ENCODE measurements at places on chromosomes 2 and 18. TPM values are rescaled to one million over a fixed set of nuclear protein-coding genes. Genes with fewer than 3 reads are reported as not detected.
A peak's percentile ranks its signal among the peaks of the same experiment; 100 is the strongest.

PLCD4 gene
- 0.28 TPM for total RNA-seq

PSMD14 gene
- 15.1 TPM for total RNA-seq

PLEKHH2 gene
- total RNA-seq, result 1.6 TPM

ALLC gene
- total RNA-seq, result not detected

AFF3 gene
- total RNA-seq, result 1.0 TPM

RAB17 gene
- 22.7 TPM for total RNA-seq

MYO3B gene
- 1.1 TPM for total RNA-seq

ARHGAP28 gene
- 7.5 TPM for total RNA-seq

- H3K27me3 ChIP-seq, result no peaks in the 10 kb centered on the region
- no peak for DNase-seq
- no peaks in the 10 kb centered on the region for H3K4me1 ChIP-seq
- no peaks in the 10 kb centered on the region for H3K36me3 ChIP-seq
- H3K4me3 ChIP-seq, result no peak overlapping the region
Measured at GRCh38 chr18:49747876-49748275, 65.5 kb downstream of the ACAA2 start.

GRCh38 chr2:83536556-83536955 lies 922.5 kb downstream of the SUCLG1 start:
- H3K27me3 ChIP-seq, result no peaks in the 10 kb centered on the region
- no peak overlapping the region for H3K4me3 ChIP-seq
- no peak overlapping the region for H3K27ac ChIP-seq
- no peaks in the 10 kb centered on the region for H3K36me3 ChIP-seq
- no peak for DNase-seq
- H3K4me1 ChIP-seq, result no peaks in the 10 kb centered on the region

DNA sequence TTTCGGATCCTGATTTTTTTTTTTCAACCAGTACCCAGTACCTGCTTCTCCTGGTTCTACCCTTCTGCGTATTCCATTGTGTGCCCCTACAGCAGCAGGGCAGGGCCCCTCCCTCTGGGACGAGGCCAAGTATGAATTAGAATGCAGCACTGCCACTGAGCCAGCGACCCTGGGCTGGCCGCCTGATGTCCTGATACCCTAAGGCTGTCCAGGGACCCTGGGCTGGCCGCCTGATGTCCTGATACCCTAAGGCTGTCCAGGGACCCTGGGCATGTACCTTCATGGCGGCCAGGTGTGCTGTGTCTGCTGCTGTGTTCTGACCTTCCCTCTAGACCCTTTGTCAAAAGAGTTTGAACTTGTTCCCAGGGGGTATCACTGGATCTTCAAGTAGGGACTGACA lies 42.9 kb downstream of the CABLES1 start:
- no peak overlapping the region for H3K27ac ChIP-seq
- no peaks in the 10 kb centered on the region for H3K4me1 ChIP-seq
- no peaks in the 10 kb centered on the region for H3K27me3 ChIP-seq
- no peak overlapping the region for H3K4me3 ChIP-seq
- DNase-seq, result no peak

DNA sequence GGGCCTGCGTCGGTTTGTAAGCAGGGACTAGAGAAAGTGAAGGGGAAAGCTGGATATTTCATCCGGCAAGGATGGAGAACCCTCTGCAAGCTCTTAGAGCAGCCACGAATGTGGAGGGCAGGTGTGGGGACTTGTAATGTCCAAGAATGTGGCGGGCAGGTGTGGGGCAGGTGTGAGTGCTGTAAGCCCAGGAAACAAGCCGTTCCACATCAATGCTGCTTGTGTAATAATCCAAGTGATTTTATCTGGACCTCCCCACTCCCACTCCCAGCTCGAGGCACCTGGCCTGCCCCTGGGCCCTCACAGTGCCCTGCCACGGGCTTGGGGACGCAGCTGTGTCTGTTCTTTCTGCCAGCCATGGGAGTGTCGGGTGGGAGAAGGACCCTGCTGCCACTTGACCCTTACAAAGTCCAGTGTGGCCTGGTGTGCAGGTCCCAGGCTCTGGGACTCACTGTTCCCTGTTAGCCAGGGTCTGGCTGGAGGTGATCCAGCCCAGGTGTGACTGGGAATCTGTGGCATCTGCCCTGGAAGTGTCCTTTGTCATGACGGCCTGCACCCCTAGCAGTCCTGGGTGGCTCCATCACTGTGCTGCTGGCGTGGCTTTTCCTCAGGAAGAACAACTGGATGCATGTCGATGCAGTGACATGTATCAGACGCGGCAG lies 42.8 kb downstream of the SOX11 start:
- H3K36me3 ChIP-seq, result no peaks in the 10 kb centered on the region
- H3K4me1 ChIP-seq, result no peaks in the 10 kb centered on the region
- H3K27me3 ChIP-seq, result peaks cover 6% of the 10 kb centered on the region
- no peak overlapping the region for H3K4me3 ChIP-seq

DNA sequence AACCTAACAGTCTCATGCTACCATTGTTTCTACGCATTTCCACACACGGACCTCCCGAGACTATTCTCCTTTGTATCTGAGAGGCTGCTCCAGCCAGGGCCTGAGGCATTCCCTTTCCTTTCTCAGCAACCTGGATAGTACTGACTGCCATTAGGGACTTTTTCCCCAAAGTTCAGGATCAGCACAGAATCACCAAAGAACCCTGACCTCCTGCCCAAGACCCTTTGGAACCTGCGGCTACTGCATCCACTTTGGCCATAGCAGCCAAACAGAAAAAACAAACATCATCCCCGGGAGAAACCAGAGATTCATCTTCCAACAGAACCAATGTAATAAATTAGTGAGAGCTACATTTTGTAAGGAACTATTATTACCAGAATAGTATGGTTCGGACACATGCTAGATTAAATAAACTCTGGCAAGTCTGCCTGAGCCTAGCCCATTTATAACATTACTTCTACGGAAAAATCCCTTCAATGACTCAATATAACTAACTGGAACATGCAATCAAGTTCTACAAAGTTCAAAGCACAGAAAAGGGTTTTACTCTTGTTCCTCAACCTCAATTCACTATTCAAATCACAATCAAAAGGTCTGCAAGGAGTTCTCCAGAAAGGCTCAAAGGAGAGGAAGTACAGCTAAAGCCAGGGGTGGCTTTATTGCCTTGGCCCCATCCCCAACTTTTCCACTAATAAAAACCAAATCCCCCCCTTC lies 51.8 kb downstream of the LPIN2 start:
- H3K27ac ChIP-seq, result peak overlapping the region; percentile 22
- H3K4me3 ChIP-seq, result no peak overlapping the region
- H3K4me1 ChIP-seq, result peaks cover 4% of the 10 kb centered on the region

DNA sequence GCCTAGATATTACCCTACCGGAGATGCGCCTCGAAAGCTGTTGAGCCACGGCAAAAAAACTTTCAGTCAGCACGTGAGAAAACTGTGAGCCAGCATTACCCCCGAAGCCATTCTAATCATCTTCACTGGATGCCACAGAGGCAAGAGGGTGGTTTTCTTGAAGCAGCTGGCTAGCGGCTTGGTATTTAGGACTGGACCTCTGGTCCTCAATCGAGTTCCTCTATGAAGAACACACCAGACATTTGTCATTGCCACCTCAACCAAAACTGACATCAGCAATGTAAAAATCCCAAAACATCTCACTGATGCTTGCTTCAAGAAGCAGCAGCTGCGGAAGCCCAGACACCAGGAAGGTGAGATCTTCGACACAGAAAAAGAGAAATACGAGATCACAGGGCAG lies 52.8 kb upstream of the SLC66A3 start:
- no peak for DNase-seq
- H3K27me3 ChIP-seq, result no peaks in the 10 kb centered on the region
- H3K36me3 ChIP-seq, result no peaks in the 10 kb centered on the region
- H3K4me3 ChIP-seq, result no peak overlapping the region
- H3K27ac ChIP-seq, result no peak overlapping the region

DNA sequence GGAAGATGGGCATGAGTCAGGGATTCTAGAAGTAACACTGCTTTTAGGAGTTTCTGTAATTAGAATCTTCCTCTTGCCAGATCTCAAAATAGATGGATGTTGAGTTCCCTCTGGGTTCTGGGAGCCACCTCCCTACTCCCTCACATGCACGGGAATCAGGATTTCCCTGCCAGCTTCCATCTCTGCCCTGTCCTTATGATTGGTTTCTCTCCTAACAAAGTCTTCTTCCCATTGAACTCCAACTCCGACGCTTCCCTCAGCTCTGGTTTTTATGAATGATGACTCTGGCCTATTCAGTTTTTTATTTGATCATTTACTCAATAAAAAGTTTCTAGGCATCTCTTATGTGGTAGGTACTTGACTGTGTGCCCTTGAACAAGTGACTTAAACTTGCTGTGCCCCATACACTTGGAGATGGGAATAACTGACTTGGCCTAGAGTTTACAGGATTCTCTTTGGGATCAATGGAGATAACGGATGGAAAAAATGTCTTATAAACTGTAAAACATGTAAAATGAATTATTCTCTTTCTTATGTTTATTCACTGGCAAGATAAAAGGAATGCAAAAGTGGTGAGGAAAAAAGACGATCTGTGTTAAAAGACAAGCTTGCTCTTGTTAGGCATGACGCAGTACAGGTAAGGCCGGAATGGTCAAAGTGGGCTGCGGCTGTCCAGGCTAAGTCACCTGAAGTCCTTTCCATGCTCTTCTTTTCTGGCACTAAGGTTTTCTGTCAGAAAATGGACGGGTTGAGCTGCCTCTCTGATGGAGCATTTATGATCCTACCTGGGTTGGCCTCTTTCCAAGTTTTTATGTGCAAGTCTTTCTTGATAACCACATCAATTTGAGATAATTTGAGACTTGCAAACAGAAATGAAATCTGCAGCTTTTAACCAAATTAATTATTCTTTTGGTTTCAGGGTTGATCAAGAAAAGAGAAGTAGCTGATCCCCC lies 199.6 kb downstream of the MYCN start:
- H3K4me1 ChIP-seq, result peaks cover 4% of the 10 kb centered on the region
- no peak overlapping the region for H3K4me3 ChIP-seq
- H3K36me3 ChIP-seq, result no peaks in the 10 kb centered on the region
- no peaks in the 10 kb centered on the region for H3K27me3 ChIP-seq
- no peak overlapping the region for H3K27ac ChIP-seq
- DNase-seq, result no peak

DNA sequence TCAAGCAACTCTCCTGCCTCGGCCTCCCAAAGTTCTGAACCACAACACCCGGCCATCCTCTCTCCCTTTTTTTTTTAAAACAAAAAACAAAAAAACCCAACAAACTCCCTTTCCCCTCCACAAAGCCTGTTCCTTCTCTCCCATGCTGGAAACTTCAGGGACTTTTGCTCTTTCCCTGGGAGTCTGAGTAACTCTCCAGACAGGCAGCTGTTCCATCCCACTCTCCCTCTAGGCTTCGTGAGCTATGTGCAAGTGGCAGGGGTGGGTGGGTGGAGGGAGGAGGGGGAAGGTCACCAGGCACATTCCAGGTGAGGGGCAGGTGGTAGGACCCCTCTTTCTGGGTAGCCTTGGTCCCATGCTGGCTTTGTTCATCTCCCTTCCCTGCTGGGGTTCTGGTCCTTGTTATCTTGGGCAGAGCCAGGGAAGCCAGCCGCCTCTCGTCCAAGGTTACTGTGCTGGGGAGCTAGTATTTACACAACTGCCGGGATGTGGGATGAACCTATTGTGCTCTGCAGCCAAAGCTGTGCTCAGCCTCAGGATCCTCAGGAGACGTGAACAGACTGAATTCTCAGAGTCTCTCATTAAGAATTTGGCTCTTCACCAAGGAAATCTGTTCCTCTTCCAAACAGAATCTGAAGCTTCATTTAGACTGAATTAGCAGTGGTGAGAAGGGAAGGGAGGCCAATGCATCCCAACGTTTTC lies 106.9 kb downstream of the LIPG start:
- H3K27me3 ChIP-seq, result no peaks in the 10 kb centered on the region
- no peaks in the 10 kb centered on the region for H3K36me3 ChIP-seq
- no peak overlapping the region for H3K4me3 ChIP-seq
- no peak overlapping the region for H3K27ac ChIP-seq

GRCh38 chr18:54235871-54236270 lies 11.4 kb upstream of the MBD2 start:
- no peaks in the 10 kb centered on the region for H3K27me3 ChIP-seq
- H3K4me1 ChIP-seq, result peaks cover 9% of the 10 kb centered on the region
- no peak overlapping the region for H3K27ac ChIP-seq
- no peak overlapping the region for H3K4me3 ChIP-seq

- no peaks in the 10 kb centered on the region for H3K36me3 ChIP-seq
- DNase-seq, result no peak
- no peak overlapping the region for H3K27ac ChIP-seq
- no peak overlapping the region for H3K4me3 ChIP-seq
- no peaks in the 10 kb centered on the region for H3K4me1 ChIP-seq
Measured at GRCh38 chr2:47803363-47803762, 20.4 kb downstream of the MSH6 start.

DNA sequence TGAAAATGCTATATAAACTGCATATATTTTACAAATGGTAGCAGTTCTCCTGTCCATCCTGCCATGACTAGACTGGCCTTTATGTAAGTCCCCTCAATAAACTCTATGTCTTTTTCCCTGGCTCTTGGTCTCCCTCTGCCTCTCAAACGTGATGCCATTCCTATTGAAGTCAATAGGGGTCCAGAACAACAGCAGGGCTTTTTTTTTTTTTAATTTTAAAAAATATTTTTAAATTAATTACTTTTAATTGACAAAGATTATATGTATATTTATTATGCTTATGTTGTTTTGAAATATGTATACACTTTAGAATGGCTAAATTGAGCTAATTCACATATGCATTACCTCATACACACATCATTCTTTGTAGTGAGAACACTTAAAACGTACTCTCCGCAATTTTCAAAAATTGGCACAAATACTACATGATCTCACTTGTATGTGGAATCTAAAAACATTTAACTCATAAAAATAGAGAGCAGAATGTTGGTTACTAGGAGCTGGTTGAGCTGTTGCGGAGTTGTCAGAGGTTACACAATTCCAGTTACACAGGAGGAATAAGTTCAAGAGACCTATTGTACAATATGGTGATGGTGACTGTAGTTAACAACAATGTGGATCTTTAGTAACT lies 123.1 kb downstream of the LRRTM4 start:
- no peaks in the 10 kb centered on the region for H3K27me3 ChIP-seq
- H3K4me3 ChIP-seq, result no peak overlapping the region
- H3K36me3 ChIP-seq, result no peaks in the 10 kb centered on the region
- DNase-seq, result no peak

GRCh38 chr2:160842286-160842685 lies 317.9 kb upstream of the TANK start:
- no peak for DNase-seq
- no peak overlapping the region for H3K4me3 ChIP-seq
- no peaks in the 10 kb centered on the region for H3K27me3 ChIP-seq

GRCh38 chr2:189654641-189655040 lies 6.6 kb upstream of the ASNSD1 start:
- H3K27ac ChIP-seq, result no peak overlapping the region
- no peaks in the 10 kb centered on the region for H3K27me3 ChIP-seq
- H3K36me3 ChIP-seq, result no peaks in the 10 kb centered on the region
- H3K4me1 ChIP-seq, result no peaks in the 10 kb centered on the region

GRCh38 chr2:26738481-26738880 lies 25.6 kb upstream of the SLC35F6 start:
- no peak for DNase-seq
- H3K27ac ChIP-seq, result no peak overlapping the region
- no peaks in the 10 kb centered on the region for H3K27me3 ChIP-seq

GRCh38 chr2:142603759-142604158 lies 273.7 kb upstream of the KYNU start:
- H3K27me3 ChIP-seq, result no peaks in the 10 kb centered on the region
- no peak for DNase-seq
- no peak overlapping the region for H3K4me3 ChIP-seq
- no peaks in the 10 kb centered on the region for H3K36me3 ChIP-seq
- H3K27ac ChIP-seq, result no peak overlapping the region

All from pancreas (tissue), 10 donors.